ENCODE measurements at places on chromosomes 4 and X. TPM values are rescaled to one million over a fixed set of nuclear protein-coding genes. Genes with fewer than 3 reads are reported as not detected.

RHOXF2 gene
- not detected for total RNA-seq

KLHL4 gene
- total RNA-seq = 0.50 TPM

FMR1NB gene
- total RNA-seq = not detected

PCDH10 gene
- under 0.01 TPM for total RNA-seq

XAGE1A gene
- not detected for total RNA-seq

MAGEA3 gene
- total RNA-seq = not detected

MAGEE2 gene
- not detected for total RNA-seq

DNA sequence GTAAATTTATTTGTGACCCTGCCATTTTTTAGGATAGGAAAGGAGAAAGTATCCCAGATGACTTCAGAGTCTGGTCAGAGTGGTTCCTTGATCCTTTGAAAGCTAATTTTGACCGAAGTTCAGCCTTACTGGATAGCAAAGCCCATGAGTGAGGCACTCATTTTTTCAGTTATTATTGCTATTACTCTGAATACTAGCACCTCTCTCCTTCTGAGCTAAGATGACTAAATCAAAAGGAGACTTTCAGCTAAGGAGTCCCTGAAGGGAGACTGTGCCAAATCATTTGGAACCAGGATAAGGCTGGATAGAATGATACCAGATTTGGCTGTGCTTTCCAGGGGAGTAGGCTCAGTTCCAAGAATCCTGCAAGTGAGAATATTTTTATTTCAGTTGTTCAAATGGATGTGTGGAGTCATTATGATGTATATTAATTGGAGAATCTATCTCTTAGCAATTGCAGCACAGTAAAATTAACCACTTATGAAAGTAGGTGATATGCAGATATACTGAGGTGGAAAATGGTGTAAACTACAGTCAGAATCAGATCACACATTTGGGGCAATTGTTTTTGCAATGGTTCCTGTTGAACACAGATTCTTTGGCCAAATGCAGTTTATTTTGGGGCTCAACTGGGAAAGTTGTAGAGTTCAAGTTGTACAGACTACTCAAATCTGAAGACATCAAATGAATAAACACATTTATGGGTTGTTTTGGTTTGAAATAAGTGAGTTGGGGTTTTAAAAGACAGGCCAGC lies 1.2 kb downstream of the P2RY10 start:
- no peak overlapping the region for H3K4me3 ChIP-seq
- no peak overlapping the region for H3K27ac ChIP-seq
- no peaks in the 10 kb centered on the region for H3K36me3 ChIP-seq
- no peaks in the 10 kb centered on the region for H3K4me1 ChIP-seq

DNA sequence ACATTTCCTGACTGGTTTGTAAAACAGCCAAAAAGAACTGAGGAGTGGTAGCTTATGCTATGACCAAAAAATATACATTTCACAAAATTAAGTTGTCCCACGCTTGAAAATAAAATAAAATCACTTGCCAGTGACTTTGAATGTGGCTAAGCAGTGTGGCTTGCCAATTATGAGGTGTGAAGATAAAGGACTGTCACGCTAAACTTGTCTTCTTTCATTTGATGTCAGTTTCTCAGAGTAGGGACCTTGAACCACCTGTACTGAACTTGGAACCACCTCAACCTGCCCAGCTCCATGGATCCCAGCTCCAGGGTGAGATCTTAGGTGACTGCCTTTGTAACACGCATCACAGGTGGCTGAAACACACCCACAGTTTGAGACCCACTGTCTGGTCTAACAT lies 113.7 kb upstream of the TBL1X start:
- H3K27ac ChIP-seq = no peak overlapping the region
- no peak overlapping the region for H3K4me3 ChIP-seq
- H3K4me1 ChIP-seq = peaks cover 4% of the 10 kb centered on the region
- H3K36me3 ChIP-seq = no peaks in the 10 kb centered on the region

DNA sequence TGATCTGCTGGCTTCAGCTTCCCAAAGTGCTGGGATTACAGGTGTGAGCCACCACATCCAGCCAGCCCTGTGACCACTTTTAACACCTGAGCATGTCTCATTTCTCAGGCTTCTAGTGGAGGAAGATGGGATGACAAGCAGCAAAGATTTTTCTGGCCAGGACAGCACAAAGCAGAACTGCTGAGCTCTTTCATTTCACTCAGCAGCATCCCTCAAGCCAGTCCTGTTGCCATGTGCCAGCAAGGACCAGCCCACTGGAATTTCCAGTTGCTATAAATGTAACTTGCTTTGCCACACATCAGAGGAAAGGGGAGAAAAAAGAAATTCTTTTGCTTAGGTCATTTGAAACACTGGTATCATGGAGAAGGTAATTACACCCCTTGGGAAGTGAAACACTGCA lies 75.9 kb downstream of the SLC9A7 start:
- H3K36me3 ChIP-seq = no peaks in the 10 kb centered on the region
- H3K27ac ChIP-seq = no peak overlapping the region
- H3K27me3 ChIP-seq = no peaks in the 10 kb centered on the region

DNA sequence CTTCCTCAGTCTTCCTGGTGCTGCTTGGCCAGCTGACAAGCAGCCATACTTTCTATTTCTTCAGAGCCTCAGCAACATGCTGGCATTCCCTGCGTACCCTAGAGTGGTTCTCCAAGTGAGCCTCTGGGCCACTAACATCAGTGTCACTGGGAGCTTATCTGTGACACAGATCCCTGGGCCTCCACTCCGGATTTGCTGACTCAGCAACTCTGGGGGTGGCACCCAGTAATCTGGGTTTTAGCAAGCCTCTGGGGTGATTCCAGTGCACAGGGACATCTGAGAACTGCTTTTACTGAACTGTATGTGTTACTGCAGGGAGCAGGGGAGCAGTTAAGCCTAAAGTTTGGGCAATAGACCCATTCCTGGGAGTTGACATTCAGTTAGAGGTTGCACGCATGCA lies 28.2 kb upstream of the HMGB3 start:
- peak; percentile 34 for DNase-seq
- H3K27me3 ChIP-seq = no peaks in the 10 kb centered on the region
- no peaks in the 10 kb centered on the region for H3K36me3 ChIP-seq
- no peak overlapping the region for H3K4me3 ChIP-seq

DNA sequence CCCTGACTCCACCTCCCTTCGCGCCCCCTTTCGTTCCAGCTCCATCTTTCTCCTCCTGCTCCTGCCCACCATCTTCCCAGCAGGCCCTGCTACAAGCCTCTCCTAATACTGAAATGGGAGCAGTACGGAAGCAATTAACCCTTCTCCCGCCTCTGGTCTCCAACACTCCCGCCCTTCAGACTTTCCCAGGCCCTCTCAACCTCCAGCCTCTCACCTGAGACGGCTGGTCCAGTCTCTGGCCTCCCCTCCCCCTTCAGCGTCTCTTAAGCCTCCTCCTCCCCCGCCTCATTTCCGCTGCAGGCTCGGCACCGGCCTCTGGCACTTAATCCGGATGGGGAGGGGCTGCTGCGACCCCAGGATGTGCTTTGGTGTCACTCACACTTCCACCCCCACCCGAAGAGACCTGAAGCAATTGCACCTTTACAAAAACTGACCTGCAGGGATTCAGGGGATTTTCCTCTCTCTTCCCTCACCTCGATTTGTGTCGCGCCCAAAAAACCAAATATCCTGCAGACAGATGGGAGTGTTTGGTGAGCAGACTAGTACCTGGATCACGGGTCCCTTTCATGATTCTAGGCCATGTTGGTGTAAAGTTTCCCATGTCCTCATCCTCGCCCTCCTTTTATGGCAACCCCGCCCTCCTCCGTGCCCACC lies 657 bp downstream of the TCEAL8 start:
- H3K36me3 ChIP-seq = peaks cover 2% of the 10 kb centered on the region
- no peaks in the 10 kb centered on the region for H3K27me3 ChIP-seq
- H3K27ac ChIP-seq = peak overlapping the region; percentile 76
- peak; percentile 44 for DNase-seq
- peak overlapping the region; percentile 75 for H3K4me3 ChIP-seq

GRCh38 chrX:148537556-148538182 lies 37.3 kb downstream of the AFF2 start:
- H3K4me1 ChIP-seq = no peaks in the 10 kb centered on the region
- H3K4me3 ChIP-seq = no peak overlapping the region
- no peaks in the 10 kb centered on the region for H3K36me3 ChIP-seq
- no peaks in the 10 kb centered on the region for H3K27me3 ChIP-seq
- no peak for DNase-seq

DNA sequence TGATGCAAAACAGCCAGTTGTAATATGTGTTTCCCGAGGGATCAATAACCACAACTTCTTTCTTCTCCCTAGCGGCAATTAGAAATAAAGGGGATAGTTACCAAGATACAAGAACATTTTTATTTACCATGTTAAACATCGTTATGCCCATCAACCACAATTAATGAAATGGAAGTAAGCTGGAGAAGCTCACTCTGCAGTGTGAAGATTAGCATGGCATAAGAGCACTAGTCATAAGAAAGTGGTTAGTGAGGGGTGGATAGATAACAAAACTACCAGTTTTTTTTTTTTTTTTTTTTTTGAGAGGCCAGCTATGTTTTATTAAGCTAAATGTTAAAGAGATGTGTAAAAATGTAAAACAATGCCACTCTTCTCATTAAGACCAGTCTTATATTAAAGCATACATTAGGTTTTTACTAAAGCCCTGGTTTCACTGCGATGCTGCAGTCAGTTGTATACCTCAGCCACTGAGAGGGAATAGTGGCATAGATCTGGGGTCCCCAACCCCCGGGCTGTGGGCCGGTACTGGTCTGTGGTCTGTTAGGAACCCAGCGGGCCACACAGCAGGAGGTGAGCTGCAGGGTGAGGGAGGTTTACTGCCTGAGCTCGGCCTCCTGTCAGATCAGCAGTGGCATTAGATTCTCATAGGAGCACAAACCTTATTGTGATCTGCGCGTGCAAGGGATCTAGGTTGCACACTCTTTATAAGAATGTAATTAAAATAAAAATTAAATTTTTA lies 27.9 kb upstream of the NFXL1 start:
- no peak overlapping the region for H3K27ac ChIP-seq
- H3K4me3 ChIP-seq = no peak overlapping the region
- H3K27me3 ChIP-seq = no peaks in the 10 kb centered on the region
- no peak for DNase-seq
- no peaks in the 10 kb centered on the region for H3K36me3 ChIP-seq

DNA sequence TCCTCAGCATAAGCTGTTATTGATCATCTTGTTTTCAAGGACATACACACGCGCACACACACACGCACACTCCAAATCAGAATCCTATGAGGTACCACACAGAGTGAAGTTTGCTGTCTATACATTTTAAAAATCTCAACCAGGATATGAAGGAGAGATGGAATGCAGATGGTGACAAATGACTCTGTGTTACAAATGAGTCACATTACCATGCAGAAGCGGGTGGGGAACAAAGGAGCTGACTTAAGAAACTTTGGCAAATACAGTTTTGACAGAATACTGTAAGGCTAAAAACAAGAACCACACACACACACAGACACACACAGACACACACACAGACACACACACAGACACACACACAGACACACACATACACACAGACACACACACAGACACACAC lies 81.7 kb downstream of the RELL1 start:
- H3K4me3 ChIP-seq = no peak overlapping the region
- peaks cover 7% of the 10 kb centered on the region for H3K4me1 ChIP-seq
- no peak for DNase-seq
- no peaks in the 10 kb centered on the region for H3K27me3 ChIP-seq

DNA sequence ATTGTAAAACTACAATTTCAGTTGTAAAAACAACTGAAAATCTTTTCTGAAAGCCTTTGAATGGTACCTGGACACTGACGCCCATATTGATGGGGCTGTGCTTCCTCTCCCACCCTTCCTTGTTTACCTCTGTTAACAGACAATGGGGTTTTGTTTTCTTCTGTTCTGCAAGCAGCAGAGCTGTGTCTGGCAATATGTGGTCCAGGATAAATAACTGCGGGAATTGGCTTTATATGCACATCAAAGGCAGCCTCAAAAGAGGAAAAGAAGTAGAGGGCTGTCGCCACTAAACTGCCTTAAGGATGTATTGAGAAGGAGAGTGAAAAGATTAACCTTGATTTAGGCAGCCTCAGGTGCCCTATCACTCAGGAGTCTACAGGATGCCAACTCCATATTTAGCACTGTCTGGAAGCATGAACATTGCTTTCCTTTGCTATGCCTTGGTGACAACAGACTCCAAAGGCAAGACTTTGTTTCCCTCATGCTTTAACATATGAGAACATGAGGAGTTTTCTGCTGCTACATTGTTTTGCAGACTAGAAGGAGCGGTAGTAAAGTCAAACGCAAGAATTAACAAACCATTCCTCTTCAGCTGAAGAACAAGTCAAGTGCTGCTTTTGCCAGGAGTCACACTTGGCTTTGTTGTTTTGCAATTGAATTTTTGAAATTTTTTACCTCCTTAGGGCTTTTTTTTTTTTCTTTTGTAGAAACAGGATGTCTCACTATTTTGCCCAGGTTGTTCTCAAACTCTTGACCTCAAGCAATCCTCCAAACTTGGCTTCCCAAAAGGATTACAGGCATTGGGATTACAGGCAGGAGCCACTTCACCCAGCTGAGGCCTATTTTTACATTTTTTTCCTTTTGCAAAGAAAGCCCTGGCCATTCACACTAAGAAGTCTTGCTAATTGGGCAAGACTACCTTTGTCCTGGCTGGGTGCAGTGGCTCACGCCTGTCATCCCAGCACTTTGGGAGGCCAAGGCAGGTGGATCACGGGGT lies 3.0 kb downstream of the IL21 start:
- no peak for DNase-seq
- H3K27me3 ChIP-seq = no peaks in the 10 kb centered on the region
- H3K4me1 ChIP-seq = no peaks in the 10 kb centered on the region

- H3K27me3 ChIP-seq = no peaks in the 10 kb centered on the region
- no peak overlapping the region for H3K4me3 ChIP-seq
- DNase-seq = no peak
- H3K27ac ChIP-seq = no peak overlapping the region
Measured at GRCh38 chr4:142121448-142122350, 485.3 kb downstream of the IL15 start.

GRCh38 chr4:141654098-141654497 lies 17.7 kb downstream of the IL15 start:
- H3K27ac ChIP-seq = no peak overlapping the region

- H3K4me1 ChIP-seq = peaks cover 3% of the 10 kb centered on the region
- H3K36me3 ChIP-seq = no peaks in the 10 kb centered on the region
- no peak for DNase-seq
- no peak overlapping the region for H3K4me3 ChIP-seq
Measured at GRCh38 chr4:77795326-77795725, 23.8 kb downstream of the CNOT6L start.

GRCh38 chr4:74353858-74354257 lies 11.1 kb upstream of the EREG start:
- H3K4me1 ChIP-seq = no peaks in the 10 kb centered on the region
- no peak for DNase-seq
- H3K27ac ChIP-seq = no peak overlapping the region
- no peak overlapping the region for H3K4me3 ChIP-seq

GRCh38 chr4:112647785-112648184 lies 10.8 kb downstream of the LARP7 start:
- no peaks in the 10 kb centered on the region for H3K4me1 ChIP-seq
- no peak overlapping the region for H3K4me3 ChIP-seq
- H3K27me3 ChIP-seq = no peaks in the 10 kb centered on the region
- peaks cover 61% of the 10 kb centered on the region for H3K36me3 ChIP-seq
- no peak for DNase-seq
